ENCODE measurements at places on chromosomes 6 and 20.

GRCh38 chr20:32359633-32360332, 1.7 kb downstream of the ASXL1 start:
- DNase-seq, result no peak

- no peak for DNase-seq
Measured at GRCh38 chr6:102064142-102064541, 670.6 kb downstream of the GRIK2 start.

- DNase-seq, result no peak
Measured at GRCh38 chr6:32790306-32790705, 26.5 kb downstream of the HLA-DOB start.

- no peak for DNase-seq
Measured at GRCh38 chr6:157769776-157770426, 53.1 kb upstream of the SNX9 start.

DNA sequence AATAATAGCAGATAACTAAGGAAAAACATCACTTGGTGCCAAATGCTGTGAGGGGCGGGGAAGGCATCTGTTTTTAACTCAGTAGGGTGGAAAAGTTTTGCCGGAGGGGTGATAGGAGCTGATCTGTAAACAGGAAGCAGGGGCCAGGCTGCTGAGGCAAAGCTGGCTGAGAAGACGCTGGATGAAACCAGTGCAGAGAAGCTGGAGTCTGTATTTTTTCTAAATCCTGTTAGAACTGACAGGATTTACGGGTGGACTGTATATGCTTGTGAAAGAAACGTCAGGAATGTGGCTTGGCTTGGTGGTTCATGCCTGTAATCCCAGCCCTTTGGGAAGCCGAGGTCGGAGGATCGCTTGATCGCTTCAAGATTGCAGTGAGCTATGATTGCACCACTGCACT, 5.6 kb downstream of the PCMTD2 start:
- DNase-seq, result peak; percentile 23

DNA sequence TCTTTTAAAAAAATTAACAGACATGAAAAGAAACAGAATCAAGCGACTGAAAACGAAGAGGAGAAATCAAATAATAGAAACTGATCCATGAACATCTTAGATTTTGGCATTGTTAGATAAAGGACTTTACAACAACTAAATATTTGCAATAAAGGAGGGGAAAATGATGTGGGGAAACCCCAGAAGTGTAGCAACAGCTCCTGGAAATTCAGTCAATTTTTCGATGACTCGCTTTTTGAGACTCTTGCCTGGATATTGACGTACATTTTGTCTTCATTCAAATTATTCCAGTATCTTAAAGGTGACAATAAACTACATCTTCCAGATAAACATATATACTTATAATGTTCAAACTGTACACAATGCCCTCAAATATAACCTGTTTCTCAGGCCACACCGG, 44.1 kb downstream of the ADGB start:
- no peak for DNase-seq

GRCh38 chr6:30391240-30391639, 46.3 kb downstream of the RPP21 start:
- DNase-seq, result no peak

GRCh38 chr6:51027283-51028065, 208.8 kb downstream of the TFAP2B start:
- no peak for DNase-seq

DNA sequence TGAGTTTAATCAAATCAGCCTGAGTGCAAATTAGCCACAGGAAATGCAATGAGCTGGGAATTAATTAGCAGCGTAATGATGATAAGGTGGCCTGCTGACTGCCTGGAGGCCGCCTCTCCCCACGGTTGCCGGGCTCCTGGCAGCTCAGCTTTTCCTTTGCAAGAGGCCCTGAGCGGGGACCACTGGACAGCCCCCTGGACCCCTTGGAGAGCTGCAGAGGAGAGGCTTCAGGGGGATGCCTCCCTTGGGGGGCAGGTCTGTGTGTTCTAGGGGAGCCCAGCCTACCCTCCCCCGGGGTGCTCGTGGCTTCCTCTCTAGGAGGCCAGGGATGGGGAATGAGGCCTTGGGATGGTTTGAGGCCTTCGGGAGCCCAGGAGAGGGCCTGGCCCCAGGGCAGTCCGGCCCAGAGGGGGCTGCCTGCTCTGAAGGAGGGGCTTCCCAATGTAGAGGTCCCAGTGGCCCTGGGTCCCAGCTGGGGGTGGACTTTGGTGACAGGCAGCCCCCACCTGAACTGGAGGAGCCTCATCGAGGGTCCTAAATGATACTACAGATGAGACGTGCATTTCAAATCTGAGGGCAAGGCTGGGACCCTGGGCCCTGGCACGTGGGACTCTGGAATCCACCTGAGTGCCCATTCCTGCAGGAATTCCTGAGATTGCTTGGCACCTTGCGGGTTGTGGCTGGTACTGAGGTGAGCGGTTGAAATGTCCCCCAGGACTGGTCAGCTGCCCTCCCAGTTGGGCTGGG, 66.4 kb upstream of the BHLHE23 start:
- no peak for DNase-seq

DNA sequence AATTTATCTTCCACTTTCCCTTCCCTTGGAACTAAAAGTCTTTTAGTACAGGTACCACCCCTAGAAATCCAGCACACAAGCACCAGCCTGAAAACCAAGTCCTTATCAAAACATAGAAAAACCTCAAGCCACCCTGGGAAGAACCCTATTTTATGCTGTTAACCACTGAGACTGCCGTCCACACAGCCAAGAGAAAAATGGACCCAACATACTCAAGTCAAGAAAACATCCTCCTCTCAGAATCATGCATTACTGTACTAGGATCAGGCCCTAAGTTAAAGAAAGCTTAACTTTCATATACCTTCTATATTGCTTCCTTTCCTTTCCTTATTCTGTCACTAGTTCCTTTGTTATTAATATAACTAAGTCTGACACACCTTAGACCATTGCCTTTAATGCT, 16.9 kb upstream of the GOPC start:
- DNase-seq, result no peak

- DNase-seq, result no peak
Measured at GRCh38 chr6:37988696-37989095, 169.2 kb downstream of the ZFAND3 start.

DNA sequence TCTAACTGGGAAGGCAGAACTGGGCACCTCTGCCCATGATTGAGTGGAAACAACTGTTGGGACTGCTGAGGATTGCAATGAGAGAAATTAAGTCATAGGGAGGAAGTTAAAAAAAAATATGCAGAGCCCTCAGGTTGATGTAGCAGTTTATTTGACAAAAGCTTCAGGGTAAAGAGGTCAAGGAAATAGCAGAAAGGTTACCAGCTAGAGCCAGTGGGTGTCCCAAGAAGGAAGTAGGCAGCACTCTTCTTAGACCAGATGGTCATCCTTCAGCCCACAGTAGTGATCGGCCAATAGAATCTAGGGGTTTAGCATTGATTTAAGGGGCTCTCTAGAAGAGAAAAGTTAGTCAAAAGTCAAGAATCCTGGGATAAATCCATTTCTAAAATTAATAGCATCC, 21.7 kb upstream of the WFDC10A start:
- no peak for DNase-seq

DNA sequence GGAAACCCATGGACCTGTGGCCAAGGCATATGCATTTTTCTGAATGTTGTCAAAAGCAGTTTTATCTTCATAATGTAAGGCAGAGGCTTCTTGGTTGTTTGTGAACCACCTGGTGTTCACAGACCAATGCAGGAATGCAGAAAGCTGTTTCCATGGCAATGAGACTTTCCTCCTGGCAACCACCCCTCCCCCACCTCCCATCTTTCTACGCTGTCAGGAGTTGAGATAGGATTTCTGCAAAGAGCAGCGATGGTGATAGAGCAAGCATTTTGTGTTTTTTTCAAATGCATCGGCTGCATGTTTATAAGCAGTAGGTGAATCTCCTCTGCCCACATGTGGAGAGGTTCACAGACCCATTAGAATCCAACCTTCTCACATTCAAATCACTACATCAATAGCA, 114.1 kb upstream of the SMLR1 start:
- DNase-seq, result no peak

GRCh38 chr20:34110025-34110744, 1.9 kb downstream of the EIF2S2 start:
- DNase-seq, result no peak

GRCh38 chr6:125300992-125301434, 754 bp downstream of the HDDC2 start:
- no peak for DNase-seq

DNA sequence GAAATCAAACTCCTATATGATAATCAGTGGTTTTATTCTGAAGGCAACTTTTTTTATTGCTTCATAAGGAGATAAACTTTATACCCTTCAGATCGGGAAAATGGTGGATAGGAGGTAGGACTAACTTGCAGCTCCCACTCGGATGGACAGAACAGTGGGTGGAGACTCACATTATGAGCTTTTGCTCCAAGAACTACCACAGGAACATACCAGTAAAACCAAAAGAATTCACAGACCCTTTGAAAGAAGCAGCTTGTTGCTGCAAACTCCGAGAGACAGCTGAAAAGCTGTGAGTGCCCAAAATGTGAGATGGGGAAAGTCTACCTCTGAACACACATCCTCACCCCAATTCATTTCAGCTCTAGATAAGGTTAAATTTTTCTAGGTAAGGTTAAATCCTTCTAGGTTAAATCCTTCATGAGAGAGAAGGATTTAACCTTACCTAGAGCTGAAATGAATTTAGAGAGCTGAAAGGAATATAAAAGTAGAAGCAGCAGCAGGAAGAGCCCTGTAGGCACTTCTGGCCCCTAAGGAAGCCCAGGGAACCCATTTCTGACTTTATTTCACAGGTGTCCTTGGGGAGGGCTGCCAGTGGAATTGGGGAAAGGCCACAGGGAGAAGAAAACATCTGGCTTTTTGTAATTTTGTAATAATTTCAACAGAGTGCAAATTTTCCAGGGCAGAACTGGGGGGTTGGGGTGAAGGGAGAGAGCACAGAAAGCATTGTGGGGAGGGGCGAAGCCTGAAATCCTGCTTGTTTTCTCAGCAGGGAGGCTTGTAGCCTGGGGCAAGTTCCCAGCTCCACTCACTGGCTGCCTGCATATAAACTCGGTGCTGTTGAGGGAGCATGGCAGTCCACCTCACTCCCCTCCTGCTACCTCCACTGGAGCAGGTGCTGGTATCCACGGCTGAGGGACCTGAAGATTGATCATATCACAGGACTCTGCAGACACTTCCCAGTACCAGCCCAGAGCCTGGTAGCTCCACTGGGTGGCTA, 65.9 kb upstream of the HCRTR2 start:
- DNase-seq, result peak; percentile 73

DNA sequence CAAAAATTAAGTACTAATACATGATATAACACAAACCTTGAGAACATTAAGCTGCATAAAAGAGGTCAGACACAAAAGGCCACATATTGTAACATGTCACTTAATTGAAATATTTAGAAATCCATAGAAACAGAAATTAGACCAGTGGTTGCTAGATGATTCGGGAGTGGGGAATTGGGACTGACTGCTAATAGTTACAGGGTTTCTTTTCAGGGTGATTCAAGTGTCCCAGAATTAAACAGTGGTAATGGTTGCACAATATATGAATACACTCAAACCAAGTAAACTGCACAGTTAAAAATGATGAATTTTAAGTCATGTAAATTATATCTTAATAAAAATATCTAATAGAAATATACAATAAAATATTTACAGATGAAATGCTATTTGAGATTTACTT, 174.5 kb downstream of the WDR27 start:
- DNase-seq, result no peak

- DNase-seq, result no peak
Measured at GRCh38 chr6:139979021-139979725, 604.7 kb upstream of the CITED2 start.

DNA sequence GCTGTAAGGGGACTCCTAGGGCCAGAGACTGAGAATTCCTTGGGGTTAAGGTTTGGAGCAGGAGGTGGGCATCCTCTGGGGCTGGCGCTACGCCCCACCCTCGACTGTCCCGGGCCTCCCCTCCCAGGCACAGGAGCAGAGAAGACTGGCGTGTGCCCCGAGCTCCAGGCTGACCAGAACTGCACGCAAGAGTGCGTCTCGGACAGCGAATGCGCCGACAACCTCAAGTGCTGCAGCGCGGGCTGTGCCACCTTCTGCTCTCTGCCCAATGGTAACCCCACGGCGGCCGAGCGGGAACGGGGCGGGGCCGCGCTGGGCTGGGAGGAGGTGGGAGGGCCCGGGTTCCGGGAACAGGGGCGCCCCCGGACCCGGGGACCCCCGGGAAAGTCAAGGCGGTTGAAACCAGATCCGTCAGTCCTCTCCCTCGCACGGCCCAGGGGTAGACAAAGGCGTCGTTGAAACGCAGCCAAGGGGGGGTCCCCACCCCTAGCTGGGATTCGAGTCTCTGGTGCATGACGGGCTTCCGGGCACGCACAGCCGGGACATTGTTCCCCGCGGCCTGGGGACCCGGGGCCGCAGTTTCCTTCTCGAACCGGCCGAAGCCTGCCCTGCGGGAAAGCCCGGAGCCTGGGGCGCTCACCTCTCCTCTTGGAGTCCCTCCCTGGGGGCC, 844 bp downstream of the WFDC2 start:
- peak; percentile 47 for DNase-seq

GRCh38 chr20:31560094-31560745, 44.9 kb upstream of the ID1 start:
- DNase-seq, result peak; percentile 56

GRCh38 chr6:89007209-89008000, 44.0 kb upstream of the RNGTT start:
- no peak for DNase-seq

GRCh38 chr20:47493175-47493962, 8.3 kb upstream of the NCOA3 start:
- DNase-seq, result peak; percentile 58

DNA sequence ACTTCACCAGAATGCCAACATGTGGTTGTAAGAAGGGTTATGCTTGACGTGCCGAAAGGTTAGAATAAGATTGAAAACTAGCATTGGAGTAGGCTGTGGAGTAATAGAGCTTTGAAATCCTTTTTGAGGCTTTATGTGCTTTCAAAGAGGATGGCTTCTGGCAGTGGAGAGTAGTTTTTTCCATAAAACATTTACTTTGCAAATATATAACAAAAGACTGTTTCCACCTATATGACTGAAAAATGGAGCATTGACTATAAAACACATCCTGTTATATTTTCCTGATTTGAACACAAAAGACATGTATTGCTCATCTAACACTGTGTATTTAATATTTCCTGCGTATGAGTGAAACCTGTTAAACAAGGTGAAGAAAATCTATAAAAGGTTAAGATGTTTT, 38.8 kb downstream of the ZFAND3 start:
- DNase-seq, result no peak

- DNase-seq, result no peak
Measured at GRCh38 chr20:60553095-60553494, 594.9 kb downstream of the CDH26 start.

- peak; percentile 69 for DNase-seq
Measured at GRCh38 chr6:3162565-3163247, 5.4 kb upstream of the TUBB2A start.

DNA sequence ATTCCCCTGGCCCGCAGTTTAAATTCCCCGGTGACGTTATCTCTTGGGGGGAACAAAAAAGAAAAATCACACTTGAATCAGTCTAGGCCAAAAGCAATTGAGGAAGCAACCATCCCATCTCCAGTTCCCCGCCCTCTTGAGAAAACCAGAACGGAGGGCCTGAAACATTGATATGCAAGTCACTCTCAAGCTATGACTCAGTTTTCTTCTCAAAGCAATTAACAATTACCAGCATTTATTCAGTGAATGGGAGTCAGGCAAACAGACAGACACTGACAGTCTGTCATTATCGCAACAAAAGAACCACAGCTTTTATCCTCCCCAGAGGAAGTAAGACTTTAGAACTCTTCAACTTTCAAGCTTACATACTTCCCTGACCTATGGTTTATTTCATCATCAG, 100.9 kb downstream of the OPRM1 start:
- no peak for DNase-seq

- DNase-seq, result no peak
Measured at GRCh38 chr6:19121521-19121920, 715.6 kb upstream of the ID4 start.

- DNase-seq, result no peak
Measured at GRCh38 chr20:54415967-54416366, 59.4 kb upstream of the DOK5 start.

All from NCI-H2081 (cell line).